ENCODE measurements at places on chromosomes 12 and 14. TPM values are rescaled to one million over a fixed set of nuclear protein-coding genes. Genes with fewer than 3 reads are reported as not detected.
A peak's percentile ranks its signal among the peaks of the same experiment; 100 is the strongest.

SPX gene
- polyA plus RNA-seq: 0.15 TPM

- DNase-seq: peak; percentile 50
Measured at GRCh38 chr14:104119119-104119487, 19.3 kb upstream of the KIF26A start.

CACNB3 gene
- 4.3 TPM for polyA plus RNA-seq

DNA sequence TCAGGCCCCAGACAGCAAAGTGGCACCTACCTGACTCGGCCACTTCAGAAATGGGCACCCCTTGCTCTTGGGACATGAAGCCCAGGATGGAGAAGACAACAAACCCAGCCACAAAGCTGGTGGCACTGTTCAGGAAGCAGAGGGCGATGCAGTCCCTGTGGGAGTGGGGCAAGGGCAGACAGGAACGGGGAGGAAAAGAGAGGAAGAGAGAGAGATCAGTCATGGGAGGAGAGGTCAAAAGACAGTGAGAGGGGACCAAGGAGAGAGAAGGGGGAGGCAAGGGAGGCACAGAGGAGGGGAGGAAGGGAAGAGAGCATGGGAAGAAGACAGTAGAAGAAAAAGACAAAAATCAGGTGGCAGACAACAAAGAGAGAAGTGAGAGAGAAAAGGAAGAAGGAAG, 16.6 kb downstream of the SLC6A12 start:
- DNase-seq: peak; percentile 25

DNA sequence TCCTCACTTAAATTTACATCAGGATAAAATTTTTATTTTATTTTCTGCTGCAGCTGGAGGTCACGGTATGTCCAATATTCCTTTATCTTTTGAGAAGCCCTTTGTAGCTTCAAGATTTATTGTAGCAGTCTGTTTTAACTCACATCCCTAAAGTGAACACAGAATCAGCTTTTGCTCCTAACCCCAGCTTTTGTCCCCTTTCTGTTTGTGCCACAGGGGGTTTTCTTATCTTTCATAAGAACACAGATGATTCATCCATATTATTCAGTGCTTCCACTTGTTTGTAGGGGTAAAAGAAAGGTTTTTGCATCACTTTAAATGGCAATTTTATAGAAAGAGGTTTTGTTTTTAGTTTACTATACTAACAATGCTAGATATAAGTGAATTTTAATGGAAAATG, 21.8 kb upstream of the PIK3C2G start:
- no peak for DNase-seq

- no peak for DNase-seq
Measured at GRCh38 chr12:90015228-90015627, 306.6 kb upstream of the ATP2B1 start.

GRCh38 chr12:82366197-82366596, 7.9 kb downstream of the METTL25 start:
- no peak for DNase-seq

DCD gene
- not detected for polyA plus RNA-seq

CLMN gene
- 5.0 TPM for polyA plus RNA-seq

SLC5A8 gene
- 0.02 TPM for polyA plus RNA-seq

GDF3 gene
- polyA plus RNA-seq: 0.10 TPM

GRCh38 chr12:442235-442884, 17.4 kb upstream of the B4GALNT3 start:
- DNase-seq: no peak

PRIMA1 gene
- polyA plus RNA-seq: 0.09 TPM

MAP4K5 gene
- 15.9 TPM for polyA plus RNA-seq

DNA sequence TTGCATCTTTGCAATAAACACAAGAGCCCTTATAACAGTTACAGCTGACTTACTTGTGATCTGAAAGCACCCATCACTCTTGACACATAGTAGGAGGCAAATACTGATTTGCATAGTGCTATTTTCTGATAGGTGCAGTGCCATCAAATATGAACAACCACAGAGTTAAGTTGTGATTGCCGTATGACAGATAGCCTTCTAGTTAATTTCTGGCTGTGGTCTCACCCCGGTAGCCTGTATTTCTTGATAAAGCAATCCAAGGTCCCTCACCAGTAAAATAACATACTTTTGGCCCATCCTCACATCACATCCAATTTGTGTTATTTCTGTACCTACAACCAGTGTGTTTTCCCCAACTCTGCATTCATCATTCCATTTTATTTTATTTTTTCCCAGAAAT, 23.3 kb upstream of the STYK1 start:
- no peak for DNase-seq

DNA sequence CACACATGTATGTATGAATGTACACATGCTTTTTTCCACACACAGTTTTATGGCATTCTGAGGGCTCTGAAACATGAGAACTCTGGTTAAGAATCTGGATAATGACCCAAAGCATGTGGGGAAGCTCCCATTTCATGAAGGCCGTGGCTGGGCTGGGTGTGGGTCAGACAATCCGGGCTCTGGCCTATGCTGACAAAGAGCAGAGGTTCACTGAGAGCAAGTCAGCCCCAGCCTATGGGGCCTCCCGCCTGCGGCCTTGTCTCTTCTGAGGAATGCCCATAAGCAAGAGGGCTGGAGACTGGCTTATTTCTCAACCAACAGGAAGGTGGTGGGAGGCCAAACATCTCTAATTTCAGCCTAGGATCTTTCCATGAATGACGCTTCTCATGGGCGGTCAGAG, 8.5 kb downstream of the MYH6 start:
- no peak for DNase-seq
